ENCODE measurements at places on chromosomes 6 and 20. TPM values are rescaled to one million over a fixed set of nuclear protein-coding genes. Genes with fewer than 3 reads are reported as not detected.

The PPP1R16B gene
- 11.1 TPM for total RNA-seq

GRCh38 chr20:32352121-32352720 lies 5.9 kb upstream of the ASXL1 start:
- H3K27ac ChIP-seq: no peak overlapping the region
- H3K4me3 ChIP-seq: no peak overlapping the region
- no peaks in the 10 kb centered on the region for H3K27me3 ChIP-seq
- no peaks in the 10 kb centered on the region for H3K36me3 ChIP-seq
- peaks cover 8% of the 10 kb centered on the region for H3K4me1 ChIP-seq

- no peaks in the 10 kb centered on the region for H3K36me3 ChIP-seq
- H3K4me3 ChIP-seq: no peak overlapping the region
- no peaks in the 10 kb centered on the region for H3K4me1 ChIP-seq
- H3K27me3 ChIP-seq: no peaks in the 10 kb centered on the region
Measured at GRCh38 chr20:1291191-1291741, 25.2 kb downstream of the SNPH start.

DNA sequence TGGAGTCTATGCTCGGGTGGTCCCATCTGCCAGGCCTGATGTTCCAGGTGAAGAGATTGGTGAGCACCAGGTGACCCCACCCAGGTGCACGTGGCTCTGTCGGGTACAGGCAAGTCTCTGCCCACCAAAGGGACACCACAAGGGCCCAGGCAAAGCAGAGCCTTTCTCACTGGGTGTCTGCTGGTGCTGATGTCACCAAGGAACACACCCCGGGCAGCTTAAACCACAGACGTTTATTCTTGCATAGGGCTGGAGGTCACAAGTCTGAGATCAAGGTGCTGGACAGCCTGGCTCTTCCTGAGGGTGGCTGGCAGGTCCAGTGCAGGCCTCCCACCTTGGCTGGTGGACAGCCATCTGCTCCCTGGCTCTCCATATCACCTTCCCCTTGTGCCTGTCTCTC lies 100.7 kb upstream of the CD93 start:
- no peak for DNase-seq
- no peak overlapping the region for H3K27ac ChIP-seq
- no peaks in the 10 kb centered on the region for H3K4me1 ChIP-seq
- no peaks in the 10 kb centered on the region for H3K27me3 ChIP-seq
- no peak overlapping the region for H3K4me3 ChIP-seq

DNA sequence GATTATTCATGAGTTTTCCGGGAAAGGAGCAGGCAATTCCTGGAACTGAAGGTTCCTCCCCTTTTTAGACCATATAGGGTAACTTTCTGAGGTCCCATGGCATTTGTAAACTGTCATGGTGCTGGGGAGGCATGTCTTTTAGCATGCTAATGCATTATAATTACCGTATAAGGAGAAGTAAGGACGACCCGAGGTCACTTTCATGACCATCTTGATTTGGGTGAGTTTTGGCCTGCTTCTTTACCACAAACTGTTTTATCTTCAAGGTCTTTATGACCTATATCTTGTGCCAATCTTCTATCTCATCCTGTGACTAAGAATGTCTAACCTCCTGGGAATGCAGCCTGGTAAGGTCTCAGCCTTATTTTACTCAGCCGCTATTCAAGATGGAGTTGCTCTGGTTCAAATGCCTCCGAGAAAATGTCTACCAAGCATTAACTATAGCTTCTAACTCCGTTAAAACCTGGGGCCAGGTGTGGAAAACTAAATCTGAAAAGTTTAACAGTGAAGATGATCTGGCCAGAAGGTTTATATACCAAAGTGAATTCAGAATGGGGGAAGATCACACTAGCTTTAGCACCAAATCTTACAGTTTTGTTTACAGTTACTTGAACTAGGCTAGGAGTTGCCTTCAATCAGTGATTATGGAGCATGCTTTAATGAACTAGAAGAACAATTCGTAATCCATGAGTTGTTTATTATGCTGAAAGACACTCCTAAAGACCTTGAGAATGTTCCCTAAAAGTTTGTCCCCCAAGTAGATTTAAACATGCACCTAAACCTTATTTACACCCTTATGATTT lies 80.0 kb upstream of the TOP1 start:
- H3K4me3 ChIP-seq: no peak overlapping the region
- H3K27ac ChIP-seq: no peak overlapping the region
- no peak for DNase-seq
- no peaks in the 10 kb centered on the region for H3K36me3 ChIP-seq
- no peaks in the 10 kb centered on the region for H3K27me3 ChIP-seq
- no peaks in the 10 kb centered on the region for H3K4me1 ChIP-seq
